ENCODE measurements at places on chromosomes 16 and 17.

GRCh38 chr16:73329358-73330286 lies 281.7 kb upstream of the ZFHX3 start:
- DNase-seq, result no peak

DNA sequence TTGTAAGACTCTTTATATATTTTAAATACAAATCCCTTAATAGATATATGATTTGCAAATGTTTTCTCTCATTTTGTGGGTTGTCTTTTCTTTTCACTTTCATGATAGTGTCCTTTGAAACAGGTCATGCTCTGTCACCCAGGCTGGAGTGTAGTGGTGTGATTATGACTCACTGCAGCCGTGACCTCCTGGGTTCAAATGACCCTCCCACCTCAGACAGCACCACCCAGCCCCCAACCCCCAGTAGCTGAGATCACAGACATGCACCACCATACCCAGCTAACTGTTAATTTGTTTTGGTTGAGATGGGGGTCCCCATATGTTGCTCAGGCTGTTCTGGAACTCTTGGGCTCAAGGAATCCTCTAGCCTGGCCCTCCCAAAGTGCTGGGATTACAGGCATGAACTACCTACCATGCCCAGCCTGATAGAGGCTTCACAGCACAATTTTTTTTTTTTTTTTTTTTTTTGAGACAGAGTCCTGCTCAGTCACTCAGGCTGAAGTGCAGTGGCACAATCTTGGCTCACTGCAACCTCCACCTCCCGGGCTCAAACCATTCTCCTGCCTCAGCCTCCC lies 18.5 kb upstream of the TMIGD1 start:
- DNase-seq, result no peak

GRCh38 chr16:27475561-27475960 lies 73.6 kb downstream of the IL21R start:
- peak; percentile 44 for DNase-seq

- DNase-seq, result no peak
Observed at GRCh38 chr16:88195911-88196465, 186.8 kb upstream of the ZNF469 start.

- no peak for DNase-seq
Observed at GRCh38 chr16:85878407-85878806, 20.6 kb upstream of the IRF8 start.

DNA sequence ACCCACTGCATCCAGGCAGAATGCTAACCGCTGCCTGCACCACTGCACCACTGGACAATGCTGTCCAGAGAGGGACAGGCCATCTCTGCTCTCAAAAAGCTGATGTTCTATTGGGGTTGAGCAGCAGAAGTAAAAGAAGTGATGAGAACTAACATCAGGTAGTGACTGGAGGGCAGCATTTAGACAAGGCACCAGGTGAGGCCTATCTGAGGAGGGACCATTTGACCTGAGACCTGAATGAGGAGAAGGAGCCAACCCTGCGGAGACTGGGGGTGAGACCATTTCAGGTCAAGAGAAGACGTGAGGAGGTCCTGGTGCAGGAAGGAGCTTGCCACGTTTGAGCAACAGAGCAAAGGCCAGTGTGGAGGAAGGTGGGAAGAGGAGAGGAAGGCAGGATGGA lies 34.0 kb downstream of the NTN1 start:
- no peak for DNase-seq

DNA sequence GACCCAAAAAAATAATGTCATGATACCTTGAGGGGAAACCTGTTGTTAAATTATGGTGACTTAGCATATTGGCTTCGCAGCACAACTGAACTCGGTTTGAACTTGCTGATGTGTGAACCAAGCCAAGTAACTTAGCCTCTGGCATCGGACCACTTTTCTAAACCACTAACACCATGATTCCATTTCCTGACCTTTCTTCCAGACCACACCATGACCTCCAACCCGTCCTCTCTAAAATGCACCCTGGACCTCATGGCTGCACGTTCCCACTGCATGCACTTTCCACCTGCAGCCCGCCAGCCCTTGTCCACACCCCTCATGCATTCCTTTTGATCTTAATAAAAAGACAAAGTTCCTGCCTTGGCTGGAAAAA lies 29.3 kb downstream of the DYNLRB2 start:
- DNase-seq, result no peak

- no peak for DNase-seq
Observed at GRCh38 chr17:41507315-41507880, 2.0 kb upstream of the KRT13 start.

- no peak for DNase-seq
Observed at GRCh38 chr16:74736531-74737157, 36.0 kb upstream of the MLKL start.

DNA sequence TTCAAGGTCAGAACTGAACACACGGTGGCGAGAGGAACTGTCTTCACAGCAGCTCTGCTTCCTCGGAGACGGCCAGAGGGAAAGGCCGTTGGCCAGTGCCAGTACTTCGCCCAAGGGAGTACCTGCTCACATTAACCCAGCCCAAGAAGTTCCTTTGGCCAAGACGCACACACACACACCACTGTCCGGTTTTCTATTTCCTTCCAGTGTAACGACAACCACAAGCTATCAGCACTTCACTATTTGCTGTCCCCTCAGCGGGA lies 744 bp upstream of the GGNBP2 start:
- DNase-seq, result no peak

DNA sequence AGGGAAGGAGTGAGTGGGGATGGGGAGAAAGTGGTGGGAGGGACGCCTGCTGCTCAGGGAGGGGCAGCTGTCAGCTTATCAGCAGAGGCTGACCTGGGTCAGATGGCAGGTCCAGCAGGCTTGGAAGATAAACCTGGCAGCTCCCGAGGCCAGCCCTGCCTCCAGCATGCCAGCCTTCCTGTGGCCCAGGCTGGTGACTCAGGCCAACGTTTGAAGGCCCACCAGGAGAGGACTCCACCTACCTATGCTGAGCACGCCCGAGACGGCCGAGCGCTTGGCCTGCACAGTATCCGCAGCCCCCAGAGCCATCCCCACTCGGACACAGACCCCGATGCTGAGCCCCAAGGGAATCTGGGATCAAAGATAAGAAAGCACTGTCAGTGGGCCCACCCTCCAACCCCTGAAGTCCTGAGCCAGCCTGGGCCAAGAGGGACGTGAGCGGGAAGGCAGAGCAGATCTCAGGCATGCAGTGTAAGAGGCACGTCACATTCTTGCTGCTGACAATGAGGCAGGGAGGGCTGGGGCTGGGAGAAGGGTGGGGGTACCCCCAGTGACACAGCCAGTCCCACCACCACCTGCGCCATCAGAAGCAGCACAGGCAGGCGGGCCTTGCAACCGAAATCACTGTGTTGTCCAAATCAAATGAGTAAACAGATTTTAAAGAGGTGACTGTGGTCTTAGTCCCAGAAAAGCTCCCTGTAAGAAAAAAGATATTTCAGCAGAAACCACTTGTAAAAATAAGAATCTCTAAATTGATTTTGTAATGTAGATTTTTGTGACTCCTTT lies 12.4 kb downstream of the SLC47A2 start:
- DNase-seq, result no peak

- no peak for DNase-seq
Observed at GRCh38 chr17:7707446-7707845, 2.4 kb downstream of the EFNB3 start.

GRCh38 chr17:77706938-77707337 lies 251.6 kb upstream of the TNRC6C start:
- DNase-seq, result no peak

GRCh38 chr16:20114356-20114755 lies 40.7 kb upstream of the GPR139 start:
- DNase-seq, result no peak

- no peak for DNase-seq
Observed at GRCh38 chr17:47696717-47697642, 3.0 kb downstream of the TBKBP1 start.

DNA sequence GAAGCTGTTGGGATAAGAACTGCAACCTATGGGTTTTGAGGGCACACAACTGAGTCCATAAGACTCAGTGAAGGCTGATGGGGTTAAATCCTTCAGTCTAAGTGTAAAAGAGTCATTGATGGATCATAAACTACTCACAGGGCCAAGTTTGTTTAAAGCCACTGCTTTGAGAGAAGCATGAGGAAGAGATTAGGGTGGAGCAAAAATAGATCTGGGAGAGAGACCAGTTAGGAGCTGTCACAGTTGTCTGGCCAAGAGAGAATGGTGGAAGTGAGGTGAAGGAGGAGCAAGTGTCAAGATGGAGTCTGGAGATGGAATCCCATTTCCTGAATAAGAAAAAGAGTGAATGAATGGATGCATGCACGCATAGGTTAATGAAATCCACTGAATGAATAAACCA lies 379.1 kb upstream of the CDH11 start:
- DNase-seq, result no peak

- DNase-seq, result no peak
Observed at GRCh38 chr16:75502916-75503605, 7.8 kb upstream of the CHST6 start.

- DNase-seq, result no peak
Observed at GRCh38 chr17:13940858-13941665, 128.2 kb upstream of the COX10 start.

- no peak for DNase-seq
Observed at GRCh38 chr17:79423811-79424465, 186.9 kb downstream of the RBFOX3 start.

DNA sequence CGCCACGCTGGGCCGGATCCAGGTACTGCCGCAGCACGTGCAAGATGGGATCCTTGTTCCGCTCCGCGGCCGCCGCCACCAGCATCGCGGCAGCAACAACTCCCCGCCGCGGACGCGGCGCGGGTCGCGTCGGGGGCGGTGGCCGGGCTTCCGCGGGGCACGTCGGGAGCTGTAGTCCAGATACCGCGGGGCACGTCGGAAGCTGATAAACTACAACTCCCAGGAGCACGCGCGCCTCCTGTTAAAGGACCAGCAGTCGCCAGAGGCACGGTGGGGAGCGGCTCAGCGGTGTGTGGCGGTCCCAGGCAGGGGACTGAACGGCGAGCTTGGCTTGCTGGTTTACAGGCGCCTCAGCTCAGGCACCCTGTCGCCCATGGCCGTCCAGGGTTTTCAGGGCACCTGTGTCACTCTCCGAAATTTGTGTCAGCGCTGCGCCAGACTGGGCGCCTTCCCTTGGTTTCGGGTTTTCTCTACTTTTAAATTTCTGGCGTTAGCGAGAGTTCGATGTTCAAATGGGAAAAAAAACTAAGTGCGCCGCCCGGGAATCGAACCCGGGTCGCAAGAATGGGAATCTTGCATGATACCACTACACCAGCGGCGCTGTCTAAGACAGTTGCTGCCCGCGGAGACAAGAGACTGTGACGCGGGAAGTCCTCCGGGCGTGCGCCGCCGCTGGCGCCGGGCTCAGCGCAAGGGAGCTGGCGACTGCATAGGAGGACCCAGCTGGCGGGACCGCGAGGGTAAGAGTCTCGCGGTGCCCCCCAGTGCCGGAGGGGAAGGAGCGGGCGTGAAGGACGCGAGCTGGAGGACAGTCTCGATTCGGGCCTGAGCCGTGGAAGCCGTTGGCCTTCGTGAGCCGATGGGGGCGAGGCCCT lies at the start of gene METTL26:
Gene METTL26, minus strand, starts transcription at position 100 of the 875 bp plus-strand sequence. Its CDS starts 15 bp downstream, at position 85.
- no peak for DNase-seq

DNA sequence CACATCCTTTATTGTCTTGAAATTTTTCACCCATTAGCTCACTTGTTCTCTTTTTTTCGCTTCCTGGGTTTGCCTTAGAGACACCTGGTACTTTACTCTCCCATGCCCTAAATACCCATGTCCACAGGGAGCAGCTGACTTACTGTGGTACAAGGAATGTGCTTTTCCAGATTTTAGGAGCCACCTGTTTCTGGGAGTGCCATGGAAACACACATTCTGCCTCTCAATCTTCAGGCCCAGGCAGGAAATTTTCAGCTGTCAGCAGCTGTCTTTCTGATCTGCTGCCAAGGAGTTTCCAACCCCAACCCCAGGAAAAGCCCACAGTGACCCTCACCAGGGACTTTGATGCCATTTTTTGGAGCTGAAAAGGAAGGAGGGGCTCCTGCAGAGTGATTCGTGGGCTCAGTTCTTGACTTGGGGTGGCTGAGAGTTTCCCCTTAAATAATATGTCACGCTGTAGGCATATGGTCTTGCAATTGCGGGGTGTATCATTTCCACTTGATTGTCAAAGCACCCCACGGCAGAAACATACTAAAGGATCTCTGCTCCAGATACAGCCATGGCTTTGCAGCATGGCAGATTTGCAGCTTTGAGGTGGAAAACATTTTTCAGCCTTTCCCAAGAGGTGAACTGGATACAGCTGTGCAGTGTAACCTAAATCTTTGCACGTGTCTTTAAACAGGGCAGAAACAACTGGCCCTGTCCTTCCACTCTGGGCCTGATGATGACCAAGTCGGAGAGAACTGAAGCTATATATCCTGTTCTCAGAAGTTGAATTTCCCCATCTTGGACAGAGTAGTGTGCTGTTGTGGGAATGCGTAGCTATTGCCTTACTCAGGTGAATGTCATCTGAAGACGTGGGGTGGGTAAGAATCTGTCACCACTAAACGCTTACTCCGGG lies 19.2 kb downstream of the RBFOX1 start:
- no peak for DNase-seq

DNA sequence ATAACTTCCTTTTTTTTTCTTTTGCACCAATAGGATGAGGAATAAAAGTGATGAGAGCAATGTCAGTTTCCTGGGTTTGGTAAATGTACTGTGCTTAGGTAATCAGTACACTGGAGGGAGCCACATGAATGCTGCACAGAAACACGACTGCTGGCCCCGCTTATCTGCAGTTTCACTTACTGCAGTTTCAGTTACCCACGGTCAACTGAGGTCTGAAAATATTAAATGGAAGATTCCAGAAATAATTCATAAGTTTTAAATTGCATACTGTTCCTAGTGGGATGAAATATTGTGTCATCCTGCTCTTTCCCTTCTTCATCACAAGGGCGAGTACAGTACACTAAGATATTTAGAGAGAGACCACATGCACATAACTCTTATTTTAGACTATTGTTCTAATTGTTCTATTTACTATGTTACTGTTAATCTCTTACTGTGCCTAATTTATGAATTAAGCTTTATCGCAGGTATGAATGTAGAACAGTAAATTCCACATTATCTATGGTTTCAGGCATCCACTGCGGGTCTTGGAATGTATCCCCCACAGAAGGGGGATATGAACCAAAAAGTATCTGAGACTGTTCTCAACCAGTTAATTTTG lies 6.4 kb upstream of the LGALS3BP start:
- DNase-seq, result no peak

DNA sequence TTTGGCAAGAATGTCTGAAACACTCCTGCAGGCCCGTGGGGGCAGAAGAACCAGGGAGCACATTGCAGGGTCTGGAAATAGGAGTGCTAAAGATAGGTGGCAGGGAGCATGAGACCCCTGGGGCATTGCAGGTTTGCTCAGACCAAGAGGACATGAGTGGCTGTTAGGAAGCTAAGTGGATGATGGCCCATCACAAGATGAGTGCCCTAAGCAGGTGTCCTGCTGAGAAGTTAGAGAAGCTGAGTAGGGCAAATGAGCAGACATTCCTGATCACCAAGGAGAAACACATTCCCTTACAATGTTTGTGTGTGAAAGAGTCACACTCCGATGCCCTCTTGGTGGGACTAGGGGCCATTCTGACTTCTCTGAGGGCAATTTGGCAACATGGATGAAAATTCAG lies 9.9 kb downstream of the MLYCD start:
- DNase-seq, result no peak

DNA sequence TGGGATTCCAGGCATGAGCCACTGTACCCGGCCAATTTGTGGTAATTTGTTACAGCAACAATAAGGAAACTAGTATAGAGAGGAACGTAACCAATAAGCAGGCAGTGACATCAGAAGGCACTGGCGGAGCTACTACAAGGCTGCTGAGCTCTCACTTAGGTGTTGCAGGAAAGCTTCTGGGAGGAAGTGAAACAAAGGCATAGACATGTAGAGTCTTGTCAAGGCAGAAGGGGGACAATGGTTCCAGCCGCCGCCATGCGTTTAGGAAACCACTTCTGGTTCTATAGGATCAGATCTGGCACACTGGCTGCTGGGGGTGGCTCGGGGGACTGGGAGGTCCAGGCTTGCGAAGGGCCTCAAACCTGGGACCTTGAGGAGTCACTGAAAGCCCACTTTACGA lies 9.4 kb upstream of the CPSF4L start:
- no peak for DNase-seq
